ENCODE measurements at places on chromosomes 16 and 17.

DNA sequence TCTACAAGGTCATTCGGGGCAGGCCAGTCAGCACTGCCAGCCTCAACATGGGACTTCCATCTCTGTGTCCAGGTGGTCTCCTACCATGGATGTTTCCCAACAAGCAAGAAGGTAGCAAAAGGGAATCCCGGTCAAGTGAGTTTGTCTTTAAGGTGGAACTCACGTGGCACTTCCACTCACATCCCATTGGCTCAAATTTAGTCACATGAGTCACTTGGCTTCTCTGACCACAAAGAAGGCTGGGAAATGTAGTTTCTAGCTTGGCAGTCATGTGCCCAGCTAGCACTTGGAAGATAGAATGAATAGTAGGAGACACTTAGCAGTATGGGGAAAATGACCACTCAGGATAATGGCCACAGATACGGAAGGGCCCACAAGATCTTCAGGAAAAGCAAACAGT is 106.6 kb downstream of the AIPL1 start:
- DNase-seq, result no peak

GRCh38 chr17:63464691-63465236 is 12.1 kb upstream of the ACE start:
- no peak for DNase-seq

DNA sequence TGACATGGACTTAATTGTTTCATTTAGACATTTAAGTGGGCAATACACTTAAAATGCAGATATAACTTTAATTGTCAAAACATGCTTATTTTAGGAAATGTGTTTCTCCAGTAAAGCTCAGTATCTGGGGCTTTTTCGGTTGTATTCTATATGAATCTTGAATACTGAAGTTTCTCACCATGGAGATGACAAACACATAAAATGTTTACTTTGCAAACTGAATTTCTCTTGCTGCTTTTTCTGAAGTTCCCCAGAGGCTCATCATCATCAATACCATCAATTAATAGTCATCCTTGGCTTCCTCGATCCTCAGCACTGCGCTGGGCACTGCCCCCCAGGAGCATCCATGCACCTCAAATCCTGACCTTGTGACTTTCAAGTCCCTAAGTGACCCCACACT is 227.3 kb downstream of the WWOX start:
- DNase-seq, result no peak

DNA sequence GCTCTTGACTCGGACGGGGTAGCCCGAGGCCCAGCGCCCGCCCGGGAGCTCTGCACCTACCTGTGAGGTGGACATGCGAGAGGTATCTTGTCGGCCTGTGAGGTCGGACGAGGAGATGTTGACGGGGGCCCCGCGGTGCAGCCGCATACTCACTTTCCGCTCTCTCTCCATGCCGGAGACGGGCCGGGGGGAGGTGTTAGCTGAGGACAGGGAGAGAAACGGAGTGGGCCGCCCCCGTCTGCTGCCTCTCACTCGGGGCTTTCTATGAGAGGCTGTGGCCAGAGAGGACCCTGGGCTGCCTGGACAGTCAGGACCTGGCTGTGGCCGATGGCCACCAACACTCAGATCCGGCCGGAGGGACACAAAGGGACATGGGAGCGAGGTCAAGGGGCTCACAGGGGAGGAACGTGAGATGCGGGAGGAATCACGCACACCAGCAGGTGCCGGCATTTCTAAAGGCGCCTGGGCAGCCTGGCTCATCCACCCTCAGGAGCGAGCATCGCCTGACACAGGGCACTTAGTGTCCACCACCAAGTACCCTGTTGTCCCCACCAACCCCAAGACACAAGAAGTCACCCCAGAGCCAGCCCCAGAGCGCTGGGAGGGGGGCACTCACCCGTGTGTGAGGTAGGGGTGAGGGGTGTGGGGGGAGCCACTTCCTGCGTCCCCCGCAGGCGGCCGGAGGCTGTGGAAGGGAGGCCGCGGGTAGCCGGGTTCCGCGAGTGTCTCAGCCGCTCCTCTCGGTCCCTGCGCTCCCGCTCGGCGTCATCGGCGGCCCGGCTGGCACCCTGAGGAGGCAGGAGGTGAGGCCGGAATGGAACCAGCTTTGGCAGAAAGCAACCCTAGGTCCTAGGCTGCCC is 20.2 kb downstream of the SLC16A3 start:
- DNase-seq, result no peak
